ENCODE measurements at places on chromosomes 5 and 9.
A peak's percentile ranks its signal among the peaks of the same experiment; 100 is the strongest.

- DNase-seq: no peak
Observed at GRCh38 chr9:84781458-84781857, 111.9 kb downstream of the NTRK2 start.

- DNase-seq: no peak
Observed at GRCh38 chr5:44233691-44234090, 155.5 kb downstream of the FGF10 start.

GRCh38 chr5:7705736-7706135 is 145.2 kb downstream of the CFAP90 start:
- no peak for DNase-seq

DNA sequence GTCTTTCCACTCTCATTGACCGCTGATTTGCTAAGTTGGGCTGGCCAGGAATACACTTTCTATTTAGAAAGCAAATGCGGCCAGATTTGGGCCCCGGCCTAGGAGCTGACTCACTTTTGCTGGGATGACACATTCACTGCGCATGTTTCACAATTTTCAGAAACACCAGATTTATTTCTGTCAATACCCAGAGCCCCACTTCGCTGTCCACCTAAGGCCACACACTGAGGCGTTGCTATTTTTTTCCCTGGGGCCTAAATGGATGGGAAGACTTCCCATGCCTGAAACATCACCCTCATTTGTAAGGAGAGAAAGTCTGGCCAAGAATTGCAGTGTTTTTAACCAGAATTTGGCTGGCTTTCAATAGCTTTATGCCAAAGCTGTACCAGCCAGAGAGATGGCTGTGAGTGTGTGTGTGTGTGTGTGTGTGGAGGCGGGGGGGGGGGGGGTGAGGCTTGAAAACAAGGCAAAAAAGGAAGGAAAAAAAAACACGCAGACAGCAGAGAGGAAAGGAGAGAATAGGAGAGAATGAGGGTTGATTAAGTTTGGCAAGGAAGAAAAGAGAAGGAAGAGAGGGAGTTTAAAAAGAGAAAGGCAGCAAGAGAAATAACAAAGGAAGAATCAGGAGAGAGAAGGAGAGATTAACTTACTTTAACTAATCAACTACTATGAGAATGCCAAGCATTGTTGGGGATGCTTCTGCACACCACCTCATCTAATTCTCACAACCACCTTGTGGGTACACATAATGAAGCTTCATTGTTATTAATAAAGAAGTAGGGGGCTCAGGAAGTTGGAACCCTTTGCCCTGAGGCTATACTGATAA is 261.4 kb upstream of the KLF4 start:
- DNase-seq: peak; percentile 71

DNA sequence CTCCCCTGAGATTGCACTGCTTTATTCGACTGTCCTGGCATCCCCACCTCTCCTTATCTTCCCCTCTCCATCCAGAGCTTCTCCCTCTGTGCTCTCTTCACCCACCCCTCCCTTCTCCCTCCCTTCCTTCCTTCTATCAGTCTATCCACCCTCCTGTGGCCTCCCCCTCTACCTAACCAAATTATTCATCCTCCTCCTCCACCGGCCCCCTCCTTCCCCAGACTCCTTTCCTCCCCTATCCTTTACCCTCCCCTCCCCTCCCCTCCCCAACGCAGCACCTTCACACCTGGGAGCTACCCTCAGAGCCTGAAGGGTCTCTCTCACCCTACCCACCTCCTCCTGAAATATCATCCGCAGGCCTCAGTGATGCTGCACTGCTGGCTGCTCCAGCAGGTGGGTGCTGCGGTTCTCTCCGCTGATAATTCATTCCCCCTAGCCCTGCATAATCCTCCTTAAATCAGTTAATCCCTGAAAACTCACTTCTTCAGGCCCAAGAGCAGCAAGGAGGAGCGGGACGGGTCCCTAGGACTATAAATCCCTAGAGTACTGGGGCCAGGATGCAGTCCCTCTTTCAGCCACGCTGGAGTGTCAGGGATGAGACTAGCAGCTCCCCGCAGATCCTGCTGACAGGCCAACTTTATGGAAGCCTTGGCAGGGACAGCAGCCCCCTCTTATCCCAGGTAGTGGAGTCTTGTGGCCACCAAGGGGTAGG is 97.8 kb downstream of the PCDH1 start:
- DNase-seq: no peak

- DNase-seq: peak; percentile 44
Observed at GRCh38 chr5:3027185-3027865, 275.8 kb upstream of the IRX2 start.

GRCh38 chr5:2759696-2760461 is 8.4 kb upstream of the IRX2 start:
- no peak for DNase-seq

DNA sequence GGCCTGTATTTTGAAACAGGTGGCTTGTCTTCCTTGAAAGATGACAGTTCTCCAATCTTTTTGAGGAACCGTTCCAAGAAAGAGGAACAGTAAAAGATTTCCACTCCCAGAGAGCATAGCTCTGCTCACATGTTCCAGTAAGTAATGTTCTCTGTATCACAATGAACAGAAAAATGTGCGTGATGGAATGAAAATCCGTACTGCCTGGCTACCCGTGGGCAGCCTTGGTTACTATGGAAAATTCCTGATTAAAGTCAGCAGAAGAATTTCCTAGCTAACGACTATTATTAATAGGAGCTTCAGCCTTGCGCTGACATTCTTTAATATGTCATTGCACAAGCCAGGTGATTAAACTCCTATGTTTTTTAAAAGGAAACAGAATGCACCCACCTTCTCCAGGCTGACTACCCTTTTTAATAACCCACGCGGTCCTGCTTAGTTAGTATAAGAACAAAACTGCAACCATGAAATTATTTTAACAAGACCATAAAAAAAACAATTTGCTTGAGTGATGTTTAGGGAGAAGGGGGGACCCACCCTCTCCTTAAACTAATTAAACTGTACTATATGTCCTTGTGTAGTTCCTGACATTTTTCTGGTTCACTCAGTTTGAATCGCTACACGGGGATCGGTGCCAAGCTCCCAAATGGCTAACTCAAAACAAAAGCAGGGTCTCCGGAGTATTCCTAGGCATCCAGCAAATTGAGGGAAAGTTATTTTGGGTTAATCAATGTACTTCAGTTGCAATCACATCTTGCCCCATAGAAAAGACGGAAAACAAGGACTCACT is 54.8 kb upstream of the CPEB4 start:
- no peak for DNase-seq

- no peak for DNase-seq
Observed at GRCh38 chr5:140344683-140345423, 1.6 kb downstream of the HBEGF start.

DNA sequence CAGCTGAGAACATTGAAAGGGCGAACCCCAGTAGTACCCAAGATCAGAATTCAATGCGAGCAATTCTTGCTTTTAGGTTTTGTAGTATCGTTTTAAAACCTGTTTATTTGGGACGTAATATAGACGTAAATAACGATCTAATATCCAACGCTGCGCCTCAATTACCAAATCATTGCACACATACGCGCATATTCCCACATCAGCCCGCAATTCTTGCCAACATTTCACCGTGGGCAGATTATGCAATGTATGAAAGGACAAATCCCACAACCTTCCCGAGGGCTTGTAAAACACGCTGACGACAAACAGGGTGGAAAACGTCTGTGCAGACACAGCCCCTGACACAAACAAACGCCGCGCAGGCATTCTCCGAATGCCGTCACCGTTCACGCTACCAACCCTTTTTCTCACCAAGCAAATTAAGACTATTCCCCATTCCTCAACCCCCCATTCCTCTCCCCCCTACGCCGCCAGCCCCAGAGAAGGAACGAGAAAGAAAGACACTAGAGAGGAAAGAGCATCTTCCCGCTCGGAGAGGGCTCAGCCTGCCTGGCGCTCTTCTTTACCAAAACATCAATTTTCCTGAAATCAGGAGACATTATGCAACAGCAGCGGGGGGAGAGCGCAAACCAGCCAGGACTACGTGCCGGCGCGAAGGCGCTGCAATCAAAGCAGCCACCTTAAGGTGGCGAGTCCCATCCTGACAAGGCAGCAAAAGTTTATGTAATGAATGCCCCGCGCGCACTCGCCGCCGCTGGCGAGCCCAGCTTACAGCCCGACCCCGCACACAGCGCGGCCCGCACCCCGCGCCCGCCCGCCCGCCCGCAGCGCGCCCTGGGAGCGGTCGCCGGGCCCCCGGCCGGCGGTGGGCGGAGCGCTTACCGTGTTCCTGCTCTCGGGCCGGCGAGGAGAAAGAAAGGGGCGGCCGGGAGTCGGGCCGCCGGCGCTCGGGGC is 597 bp downstream of the NFIL3 start:
- peak; percentile 73 for DNase-seq

DNA sequence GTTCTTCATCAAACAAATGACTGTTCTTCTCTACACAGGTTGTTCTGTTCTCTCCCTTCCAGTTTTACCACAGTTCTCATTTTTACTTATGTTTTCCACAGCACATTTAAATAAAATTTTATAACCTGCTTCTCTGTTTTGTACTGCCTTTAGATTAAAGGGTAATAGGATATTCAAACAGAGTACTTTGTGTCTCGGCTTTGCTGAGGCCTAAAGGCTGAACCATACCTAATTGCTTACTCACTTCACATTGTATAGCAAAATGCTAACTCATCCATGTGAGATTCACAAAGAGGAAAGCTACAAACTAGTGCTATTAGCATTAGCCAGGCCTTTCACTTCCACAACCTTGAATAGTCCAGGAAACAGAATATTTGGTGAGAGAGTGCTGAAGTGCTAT is 200.3 kb downstream of the TRPM3 start:
- no peak for DNase-seq

DNA sequence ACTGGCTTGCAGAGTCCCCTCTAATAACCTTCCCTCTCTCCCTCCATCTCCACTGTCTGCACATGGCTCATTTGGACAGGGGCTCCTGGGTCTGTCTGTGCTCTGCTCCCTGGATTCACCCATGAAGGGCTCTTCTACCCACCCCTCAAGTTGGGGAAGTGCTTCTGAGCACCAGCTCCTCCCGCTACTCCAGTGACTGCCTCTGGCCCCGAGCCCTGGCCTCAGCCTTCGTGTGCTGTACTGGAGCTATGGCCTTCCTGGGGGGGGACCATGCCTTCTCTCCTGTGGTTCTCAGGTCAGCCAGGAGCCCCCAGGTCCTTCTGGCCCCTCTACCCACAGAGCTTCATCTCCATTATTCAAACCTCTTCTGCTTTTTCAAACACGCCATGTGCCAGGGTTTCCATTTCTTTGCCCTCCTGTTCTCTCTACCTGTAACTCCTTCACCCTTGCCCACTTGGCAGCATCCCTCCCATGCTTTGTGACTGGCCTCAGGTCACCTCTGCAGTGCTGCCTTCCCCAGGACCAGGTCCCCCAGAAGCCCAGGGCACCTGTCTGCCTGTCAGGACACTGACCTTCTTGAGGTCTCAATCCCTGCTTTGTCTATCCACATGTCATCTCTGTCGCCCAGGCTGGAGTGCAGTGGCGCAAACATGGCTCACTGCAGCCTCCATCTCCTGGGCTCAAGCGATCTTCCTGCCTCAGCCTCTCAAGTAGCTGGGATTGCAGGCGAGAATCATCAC is 9.5 kb downstream of the SH3PXD2B start:
- DNase-seq: no peak

- no peak for DNase-seq
Observed at GRCh38 chr9:112873773-112874405, 16.8 kb downstream of the SLC46A2 start.

DNA sequence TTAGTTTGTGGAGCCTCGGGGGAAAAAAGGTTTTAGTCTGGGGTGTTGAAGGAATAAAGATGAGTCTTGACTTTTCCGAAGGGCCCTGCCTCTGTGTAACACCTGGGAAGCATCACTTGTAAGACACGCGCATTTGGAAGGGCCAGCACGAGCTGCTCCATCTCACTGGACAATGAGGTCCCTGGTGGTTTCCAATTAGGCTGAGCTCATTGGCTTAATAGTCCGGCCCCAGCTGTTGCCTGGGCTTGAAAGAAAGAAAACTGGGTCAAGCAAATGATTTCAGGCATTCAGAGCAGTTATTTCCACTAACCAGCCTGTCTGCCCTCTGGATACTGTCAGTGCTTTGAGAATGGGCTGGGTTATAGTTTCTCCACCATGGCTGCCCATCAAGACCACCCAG is 64.5 kb downstream of the NSUN2 start:
- no peak for DNase-seq

DNA sequence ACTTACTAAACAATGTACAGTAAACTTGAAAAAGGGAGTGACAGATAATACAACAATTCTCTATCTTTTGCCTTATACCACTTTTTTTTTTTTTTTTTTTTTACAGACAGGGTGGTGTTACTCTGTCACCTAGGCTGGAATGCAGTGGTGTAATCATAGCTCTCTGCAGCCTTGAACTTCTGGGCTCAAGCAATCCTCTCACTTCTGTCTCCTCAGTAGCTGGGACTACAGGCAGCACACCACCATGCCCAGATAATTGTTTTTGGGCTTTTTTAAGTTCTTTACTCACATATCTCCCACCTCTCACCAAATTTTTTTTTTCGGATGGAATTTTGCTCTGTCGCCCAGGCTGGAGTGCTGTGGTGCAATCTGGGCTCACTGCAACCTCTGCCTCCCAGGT is 171.9 kb upstream of the SLC12A2 start:
- DNase-seq: no peak

DNA sequence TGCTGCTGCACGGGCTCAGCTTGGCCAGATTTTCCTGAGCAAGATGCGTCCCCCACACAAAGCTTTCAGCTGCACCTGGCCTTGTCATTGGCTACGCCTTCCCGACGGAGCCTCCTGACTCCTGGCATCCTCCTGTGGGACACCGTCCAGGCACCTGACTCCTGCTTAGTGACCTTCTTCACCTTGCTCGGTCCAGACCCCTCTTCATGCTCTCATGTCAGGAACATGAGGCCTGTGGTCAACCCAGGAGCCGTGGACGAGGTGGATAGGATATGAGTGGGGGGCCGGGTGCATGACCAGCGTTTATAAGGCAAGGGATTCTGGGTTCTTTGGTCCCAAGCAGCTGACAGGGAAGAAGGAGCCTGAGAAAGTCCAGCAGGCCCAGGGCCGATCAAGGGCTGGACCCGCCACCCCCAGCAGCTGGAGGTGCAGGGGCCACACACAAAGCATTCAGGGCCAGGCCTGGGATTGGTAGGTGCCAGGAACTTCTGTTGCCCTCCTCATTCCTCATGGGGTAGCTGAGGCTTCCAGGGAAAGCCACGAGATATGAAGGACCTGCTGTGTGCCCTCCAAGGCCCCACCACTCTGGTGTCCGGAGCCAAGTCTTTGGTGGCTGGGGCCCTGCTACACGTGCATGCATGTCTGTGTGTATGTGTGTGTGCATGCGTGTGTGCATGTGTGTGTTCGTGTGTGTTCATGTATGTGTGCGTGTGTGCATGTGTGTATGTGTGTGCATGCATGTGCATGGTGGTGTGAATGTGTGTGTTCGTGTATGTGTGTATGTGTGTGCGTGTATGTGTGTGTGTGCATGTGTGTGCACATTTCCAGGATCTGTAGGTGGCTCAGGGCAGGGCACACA is 34.9 kb downstream of the SLC6A3 start:
- no peak for DNase-seq

GRCh38 chr5:178434851-178435250 is 155.3 kb downstream of the COL23A1 start:
- DNase-seq: no peak

GRCh38 chr5:79122973-79123372 is 11.4 kb downstream of the BHMT start:
- no peak for DNase-seq

All from pancreas (tissue), 10 donors.